Activated CD4-positive, alpha-beta T cell treated with anti-CD3 and anti-CD28 coated beads, Interleukin-2, Interleukin-6, amounts not matched to agents 100 ng/mL and 50 ng/mL, durations not matched to agents 16 hours and 8 hours (primary cell): ENCODE measurements at places on chromosomes 11 and 22.

DNA sequence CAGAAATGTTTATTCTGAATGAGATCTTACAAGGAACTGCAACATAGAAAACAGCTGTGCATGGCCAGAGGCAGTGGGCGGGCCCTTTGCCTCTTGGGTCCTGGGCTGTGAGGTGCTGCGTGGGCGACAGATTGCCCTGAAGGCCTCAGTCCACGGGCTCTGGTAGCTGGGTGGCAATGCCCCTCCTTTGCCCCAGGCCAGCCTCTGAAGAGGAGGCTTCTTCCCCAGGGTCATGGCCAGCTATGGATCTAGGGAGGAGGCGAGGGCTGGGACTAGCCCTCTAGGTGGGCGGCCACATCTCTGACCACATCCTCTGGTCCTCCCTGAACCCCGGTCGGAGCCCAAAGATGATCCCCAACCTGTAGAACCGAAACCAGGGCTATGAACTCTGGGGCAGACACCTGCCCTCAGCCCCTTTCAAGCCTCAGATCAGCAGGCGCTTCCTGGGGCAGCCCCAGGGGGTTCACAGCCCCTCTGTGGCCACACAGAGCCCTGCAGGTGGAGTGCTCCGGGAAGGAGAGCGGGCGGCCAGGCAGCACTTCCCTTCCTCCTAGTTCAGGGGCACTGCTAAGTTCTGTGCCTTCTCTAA, 6.6 kb upstream of the CDC42BPG start:
- peak; percentile 63 for DNase-seq

- DNase-seq: no peak
Measured at GRCh38 chr22:18031695-18032454, 7.5 kb upstream of the MICAL3 start.

DNA sequence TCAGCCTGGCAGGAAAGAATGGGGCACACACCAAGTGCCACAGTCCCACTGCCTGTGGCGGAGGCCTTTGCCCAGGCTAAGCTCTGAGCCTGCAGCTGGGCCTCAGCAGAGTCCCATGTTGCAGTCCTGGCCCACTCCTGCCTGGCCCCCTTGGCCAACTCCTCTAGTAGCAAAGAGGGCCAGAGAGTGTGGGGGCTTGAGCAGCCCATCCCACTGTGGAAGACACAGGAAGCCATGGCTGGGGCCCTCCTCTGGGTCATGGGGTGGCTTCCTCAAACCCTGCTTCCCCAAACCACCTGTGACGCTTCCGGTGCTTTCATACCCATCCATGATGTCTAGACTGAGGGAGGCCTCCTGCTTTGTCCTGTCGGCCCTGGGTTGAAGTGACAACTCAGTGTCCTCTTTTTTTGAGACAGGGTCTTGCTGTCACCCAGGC, 5.8 kb downstream of the RPS19BP1 start:
- peak; percentile 56 for DNase-seq

DNA sequence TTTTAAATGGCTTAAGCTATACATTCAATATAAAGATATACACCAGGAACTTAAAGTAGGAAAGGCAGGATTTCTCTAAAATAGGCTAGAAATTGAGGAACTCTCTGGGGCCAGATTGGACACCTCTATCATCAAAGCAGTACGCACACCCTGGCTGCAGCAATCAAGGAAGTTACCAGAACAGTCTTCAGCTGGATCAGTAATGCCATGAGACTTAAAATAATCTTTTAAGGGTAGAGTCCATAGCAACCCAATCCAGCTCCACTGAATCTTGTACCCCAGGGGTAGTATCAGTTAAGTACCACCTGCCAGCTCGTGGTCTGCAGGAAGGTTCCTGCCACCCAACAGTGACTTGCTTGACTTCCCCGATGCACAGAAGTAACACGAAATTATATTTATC, 3.0 kb downstream of the RDX start:
- no peak for DNase-seq

GRCh38 chr11:7485186-7486097, at the start of gene OLFML1:
Gene OLFML1 (plus strand): TSS chr11:7485506. CDS start chr11:7485876, 370 bp downstream.
- DNase-seq: no peak

DNA sequence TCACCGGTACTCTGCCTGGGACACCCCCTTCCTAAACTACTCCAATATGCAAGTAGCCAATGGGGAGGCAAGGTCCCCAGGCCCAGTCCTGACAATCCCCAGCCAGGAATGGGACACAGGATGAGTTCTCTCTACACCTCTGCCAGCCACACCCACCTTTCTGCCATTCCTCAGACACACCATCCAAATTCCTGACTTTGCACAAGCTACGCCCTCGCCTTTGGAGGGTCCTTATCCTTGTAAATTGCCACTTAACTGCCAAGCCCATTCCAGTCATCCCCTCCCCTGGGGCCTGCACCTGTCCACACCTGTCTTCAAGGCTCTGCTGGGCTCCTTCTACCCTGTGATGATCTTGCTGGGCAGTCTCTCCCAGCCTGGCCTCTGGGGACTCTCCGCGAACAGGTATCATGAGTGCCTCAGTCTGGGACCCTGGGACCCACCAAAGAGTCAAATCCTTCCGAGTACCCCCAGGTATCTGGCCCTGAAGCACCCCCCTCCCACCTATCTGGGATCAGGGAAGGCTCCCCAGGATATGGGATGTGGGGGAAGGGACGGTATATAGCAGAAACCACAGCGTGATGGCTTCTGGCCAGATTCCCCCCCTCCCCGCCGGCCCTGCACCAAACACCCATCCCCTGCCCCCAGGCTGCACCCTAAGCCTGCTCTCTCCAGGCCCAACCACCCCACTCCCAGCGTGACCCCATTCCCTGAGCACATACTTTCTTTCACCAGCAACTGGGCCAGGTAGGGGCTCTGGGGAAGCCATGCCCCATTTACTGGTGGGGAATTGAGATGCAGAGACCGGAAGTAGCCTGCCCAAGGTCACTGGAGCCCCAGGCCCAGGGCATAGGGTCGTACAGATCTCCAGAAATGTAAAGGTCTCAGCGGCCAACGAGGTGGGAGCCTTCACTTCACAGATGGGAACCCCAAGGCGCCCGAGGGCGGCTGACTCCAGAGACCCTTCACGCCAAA, 806 bp downstream of the ARAP1 start:
- DNase-seq: no peak
